ENCODE measurements at places on chromosomes 5 and 9. TPM values are rescaled to one million over a fixed set of nuclear protein-coding genes. Genes with fewer than 3 reads are reported as not detected.
A peak's percentile ranks its signal among the peaks of the same experiment; 100 is the strongest.

- no peak for DNase-seq
Measured at GRCh38 chr9:126615245-126615790, 1.6 kb downstream of the LMX1B start.

- no peak for DNase-seq
Measured at GRCh38 chr9:32524892-32525708, 896 bp downstream of the RIGI start.

Gene ZNF474
- not detected for total RNA-seq

- DNase-seq, result peak; percentile 83
Measured at GRCh38 chr9:93531374-93531773, 45.0 kb upstream of the PHF2 start.

Gene MOB3B
- total RNA-seq, result 3.4 TPM

DNA sequence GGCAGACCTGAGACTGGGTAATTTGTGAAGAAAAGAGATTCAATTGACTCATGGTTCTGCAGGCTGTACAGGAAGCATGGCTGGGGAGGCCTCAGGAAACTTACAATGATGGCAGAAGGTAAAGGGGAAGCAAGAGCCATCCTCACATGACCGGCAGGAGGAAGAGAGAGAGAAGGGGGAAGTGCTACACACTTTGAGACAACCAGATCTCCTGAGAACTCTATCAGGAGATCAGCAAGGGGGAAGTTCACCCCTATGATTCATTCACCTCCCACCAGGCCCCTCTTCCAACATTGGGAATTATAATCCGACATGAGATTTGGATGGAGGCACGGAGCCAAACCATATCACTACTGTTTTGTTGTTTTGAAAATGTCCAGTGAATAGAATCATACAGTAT lies 110.2 kb downstream of the DAPK1 start:
- DNase-seq, result no peak

DNA sequence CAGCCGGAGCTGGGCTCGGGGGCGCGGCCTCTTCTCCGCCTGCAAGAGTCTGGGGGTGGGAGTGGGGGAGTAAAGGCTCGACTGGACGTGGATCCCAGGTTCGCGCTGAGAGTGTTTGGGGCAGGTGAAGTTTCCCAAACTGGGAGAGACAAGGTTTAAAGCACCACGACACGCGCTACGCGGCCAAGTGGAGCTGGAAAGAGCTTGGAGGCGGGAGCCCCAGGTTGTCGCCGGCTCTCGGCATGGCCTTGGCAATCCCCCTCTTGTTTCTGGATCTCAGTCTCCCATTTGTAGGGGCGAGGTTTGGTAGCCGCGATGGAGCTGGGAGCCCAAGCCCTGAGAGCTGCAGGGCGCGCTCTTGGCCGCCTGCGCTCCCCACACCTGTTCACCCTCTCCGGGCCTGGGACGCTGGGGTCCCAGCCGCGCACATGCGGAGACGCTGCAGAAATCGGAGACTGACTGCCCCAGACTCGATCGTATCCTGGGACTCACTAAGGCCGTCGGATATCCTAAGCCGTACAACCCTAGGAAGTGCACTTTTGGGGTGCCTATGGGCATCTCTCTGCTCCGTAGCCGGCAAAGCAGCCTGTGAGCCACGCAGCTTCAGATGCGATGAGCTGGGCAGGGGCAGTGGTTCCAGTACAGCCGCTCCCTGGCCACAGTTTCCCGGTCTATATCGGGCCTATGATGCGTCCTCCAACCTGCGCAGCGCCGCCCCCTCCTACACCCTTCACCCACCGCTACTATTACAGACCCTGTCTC lies 937 bp downstream of the TMOD1 start:
- DNase-seq, result peak; percentile 62

Gene TAS2R1
- total RNA-seq, result not detected

DNA sequence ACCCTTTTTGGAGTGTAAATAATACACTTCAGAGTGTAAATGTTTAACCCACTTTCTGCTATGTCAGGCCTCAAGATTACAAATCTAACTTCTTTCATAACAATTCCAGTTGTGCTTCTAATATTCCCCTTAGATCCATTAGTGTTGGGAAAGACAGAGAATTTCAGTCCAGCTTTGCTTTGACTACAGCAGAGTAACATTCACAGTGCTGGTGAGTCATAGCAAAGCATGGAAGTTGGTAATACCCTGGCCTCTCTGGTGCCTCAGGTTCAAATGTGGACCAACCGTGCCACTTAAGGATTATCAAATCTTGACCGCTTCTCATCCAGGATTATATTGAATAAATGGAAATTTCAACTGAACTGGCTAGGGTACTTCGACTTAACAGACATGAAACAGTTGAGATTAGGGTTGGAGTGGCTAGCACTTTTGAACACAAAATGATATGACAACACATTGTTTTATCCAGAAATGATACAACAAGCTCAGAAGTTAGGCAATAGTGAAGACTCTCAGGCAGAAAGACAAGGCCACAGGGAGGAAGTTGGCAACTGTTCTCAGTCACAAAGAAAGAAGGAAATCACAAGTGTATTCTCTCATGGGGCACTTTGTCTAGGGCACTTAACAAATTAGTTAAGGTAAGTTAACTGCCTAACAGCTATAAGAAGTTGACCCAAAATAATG lies 24.4 kb upstream of the RASA1 start:
- DNase-seq, result no peak

DNA sequence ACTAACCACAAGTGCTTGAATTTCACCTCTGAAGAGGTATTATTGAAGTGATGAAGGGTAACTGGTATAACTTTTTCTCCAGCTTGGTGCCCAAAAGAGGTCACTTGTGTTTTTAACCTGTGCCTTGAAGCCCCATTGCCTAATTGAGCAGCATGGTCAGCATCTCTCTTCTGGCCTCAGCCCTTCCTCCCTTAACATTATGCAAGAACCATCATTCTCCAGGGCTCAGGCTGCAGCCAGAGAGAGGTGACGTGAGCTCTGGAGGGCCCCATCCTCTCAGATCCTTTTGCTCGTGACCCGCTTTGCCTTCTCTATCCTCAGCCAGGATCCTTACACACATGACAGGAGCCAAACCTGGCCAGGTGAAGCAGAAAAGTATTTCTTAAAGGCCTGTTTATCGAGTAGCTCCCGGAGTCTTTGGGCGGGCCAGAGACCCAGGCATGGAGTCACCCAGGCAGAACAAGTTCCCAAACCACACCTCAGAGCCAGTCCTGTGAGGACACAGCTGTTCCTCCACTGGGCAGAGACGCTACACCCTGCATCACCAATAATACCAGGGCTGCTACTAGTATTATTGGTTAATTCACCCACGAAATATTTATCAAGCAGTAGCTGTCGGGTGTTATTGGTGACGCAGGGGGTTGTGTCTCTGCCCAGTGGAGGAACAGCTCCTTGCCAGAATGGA lies 29.6 kb upstream of the BOD1 start:
- no peak for DNase-seq

DNA sequence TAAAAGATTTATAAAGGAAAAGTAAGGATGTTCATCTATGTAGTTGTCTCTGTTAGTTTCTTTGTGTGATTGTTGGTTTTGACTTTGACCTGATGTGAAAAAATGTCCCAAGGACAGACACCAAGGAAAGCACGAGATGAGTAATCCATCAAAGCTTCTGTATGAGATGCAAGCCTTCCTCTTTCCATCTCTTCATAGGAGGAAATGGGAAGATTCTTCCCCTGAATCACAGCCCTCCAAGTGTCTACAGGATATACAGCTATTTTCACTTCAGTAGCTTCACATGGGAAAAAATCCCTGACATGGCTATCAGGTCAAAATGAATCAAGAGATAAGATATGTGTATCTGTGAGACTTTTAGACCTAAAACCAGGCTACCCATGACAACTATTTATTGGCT lies 29.0 kb upstream of the CEMIP2 start:
- no peak for DNase-seq

DNA sequence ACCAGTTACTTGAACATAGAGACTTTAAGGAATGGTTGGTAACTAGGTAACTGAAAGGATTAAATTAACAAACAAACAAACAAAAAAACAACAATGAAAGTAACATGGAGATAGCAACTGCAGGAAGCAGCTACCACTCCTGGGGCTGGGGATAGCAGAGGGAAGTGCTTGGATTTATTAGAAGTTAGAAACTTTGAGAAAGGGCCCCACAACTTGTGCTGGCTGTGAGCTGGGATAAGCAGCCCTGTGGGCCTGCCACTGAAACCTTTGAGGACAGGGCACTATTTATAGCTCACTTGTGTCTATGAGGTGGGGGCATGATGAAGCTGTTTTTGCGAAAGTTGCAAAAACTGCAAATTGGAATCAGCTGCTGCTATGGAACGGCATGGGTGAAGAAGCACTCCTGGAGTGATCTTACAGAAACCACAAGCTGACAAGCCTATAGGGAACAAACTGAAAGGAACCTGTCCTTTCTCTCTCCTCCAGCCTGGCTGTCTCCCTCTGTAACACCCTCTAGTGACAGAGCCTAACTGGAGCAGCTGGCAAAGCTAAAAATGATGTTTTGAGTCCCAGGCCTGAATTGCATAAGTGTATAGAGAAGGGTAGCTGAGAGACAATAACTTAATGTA lies 91.4 kb upstream of the RANBP6 start:
- peak; percentile 45 for DNase-seq

- no peak for DNase-seq
Measured at GRCh38 chr5:16626696-16627264, 10.0 kb upstream of the RETREG1 start.

All from gastrocnemius medialis (tissue), 4 donors.